Subcutaneous adipose tissue (tissue), 4 donors: ENCODE measurements at places on chromosomes 6 and 20. TPM values are rescaled to one million over a fixed set of nuclear protein-coding genes. Genes with fewer than 3 reads are reported as not detected.

MEI4 gene
- under 0.01 TPM for total RNA-seq

RNF144B gene
- 20.9 TPM for total RNA-seq

C20orf202 gene
- total RNA-seq: 0.75 TPM

WDR27 gene
- 36.4 TPM for total RNA-seq

OR2B6 gene
- not detected for total RNA-seq

AHI1 gene
- 23.6 TPM for total RNA-seq

TRIM31 gene
- total RNA-seq: not detected

PNPLA1 gene
- total RNA-seq: not detected

AKAP12 gene
- total RNA-seq: 468 TPM

HNF4A gene
- total RNA-seq: not detected

BFSP1 gene
- total RNA-seq: 0.94 TPM
